ENCODE measurements at places on chromosomes 5 and 9.

GRCh38 chr5:120988941-120989340 lies 524.8 kb downstream of the PRR16 start:
- DNase-seq: no peak

DNA sequence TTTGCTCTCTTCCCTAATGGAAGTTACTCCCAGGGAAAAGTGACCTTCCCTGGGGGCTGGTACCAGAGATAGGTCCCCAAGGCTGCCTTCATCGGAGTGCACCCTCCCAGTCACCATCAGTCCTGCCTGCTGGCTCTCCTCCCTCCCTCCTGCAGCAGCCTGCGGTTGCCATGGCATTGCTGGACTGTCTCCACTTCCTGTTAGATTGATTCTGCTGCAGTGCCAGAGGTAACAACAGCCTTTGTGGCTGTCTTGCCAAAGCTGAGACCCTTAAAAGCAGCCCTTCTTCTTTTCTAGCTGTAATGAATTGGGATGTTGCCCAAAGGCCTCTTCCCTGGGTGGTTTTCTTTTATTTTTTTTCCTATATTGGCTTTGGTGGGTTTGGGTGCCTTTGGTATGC lies 78.1 kb upstream of the PRLR start:
- no peak for DNase-seq

DNA sequence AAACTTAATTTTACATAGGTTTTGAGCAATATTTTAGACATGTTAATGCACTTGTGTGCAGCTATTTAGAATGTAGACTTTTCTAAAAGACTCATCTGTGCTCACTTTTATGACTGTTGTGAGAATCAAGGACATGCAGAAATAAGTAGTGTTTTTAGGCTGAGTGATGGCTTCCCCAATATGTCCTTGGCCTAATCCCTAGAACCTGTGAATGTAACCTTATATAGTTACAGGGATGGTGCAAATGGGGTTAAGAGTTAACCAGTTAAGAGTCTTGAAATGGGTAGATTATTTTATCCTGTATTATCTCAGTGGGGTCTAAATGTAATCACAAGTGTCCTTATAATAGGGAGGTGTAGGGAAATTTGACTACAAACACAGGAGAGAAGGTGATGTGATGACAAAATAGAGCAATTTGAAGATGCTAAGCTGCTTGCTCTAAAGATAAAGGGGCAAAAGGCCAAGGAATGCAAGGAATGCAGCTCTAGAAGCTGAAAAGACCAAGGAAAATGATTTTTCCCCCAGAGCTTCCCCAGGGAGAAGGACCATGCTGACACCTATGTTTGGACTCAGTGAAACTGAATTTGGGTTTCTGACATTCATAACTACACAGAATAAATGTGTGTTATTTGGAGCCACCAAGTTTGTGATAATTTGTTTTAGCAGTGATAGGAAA lies 298.0 kb upstream of the PAPPA start:
- no peak for DNase-seq

- DNase-seq: no peak
These were observed 125.5 kb downstream of the DCP2 start for GRCh38 chr5:113102121-113102531.

DNA sequence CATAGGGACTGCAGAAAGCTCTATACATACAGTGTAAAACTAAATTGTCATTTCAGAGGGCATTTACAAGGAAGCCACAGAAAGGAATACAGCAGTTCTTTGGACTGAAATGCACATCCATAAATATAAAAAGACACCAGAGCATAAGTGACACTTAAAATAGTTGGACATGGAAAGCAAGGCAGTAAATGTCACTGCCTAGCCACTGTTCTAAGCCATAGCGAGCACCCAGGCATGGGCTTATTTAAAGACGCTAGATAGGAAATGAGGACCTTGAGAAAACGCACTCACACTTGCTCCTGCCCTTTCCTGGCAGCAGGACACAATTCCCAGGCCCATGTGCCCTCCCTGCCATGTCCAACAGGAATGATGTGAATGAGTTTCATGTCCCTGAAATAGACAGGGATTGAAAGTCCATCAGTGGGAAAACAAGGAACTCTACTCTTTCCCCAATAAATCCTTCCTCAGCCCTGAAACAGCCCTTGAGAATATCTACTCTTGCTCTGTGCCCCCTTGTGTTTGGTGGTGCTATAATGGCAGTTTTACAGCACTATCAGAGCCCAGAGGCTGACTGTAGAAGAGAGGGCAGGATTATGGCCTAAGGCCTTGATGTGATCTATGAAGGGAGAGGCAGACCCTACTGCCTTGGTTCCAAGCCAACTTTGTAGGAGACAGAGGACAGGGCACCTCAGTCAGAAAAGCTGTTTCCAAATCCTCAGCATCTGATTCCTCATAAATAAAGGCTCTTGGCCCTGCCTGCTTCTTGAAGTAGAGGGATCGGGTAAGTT lies 182.9 kb downstream of the SAXO1 start:
- DNase-seq: no peak

DNA sequence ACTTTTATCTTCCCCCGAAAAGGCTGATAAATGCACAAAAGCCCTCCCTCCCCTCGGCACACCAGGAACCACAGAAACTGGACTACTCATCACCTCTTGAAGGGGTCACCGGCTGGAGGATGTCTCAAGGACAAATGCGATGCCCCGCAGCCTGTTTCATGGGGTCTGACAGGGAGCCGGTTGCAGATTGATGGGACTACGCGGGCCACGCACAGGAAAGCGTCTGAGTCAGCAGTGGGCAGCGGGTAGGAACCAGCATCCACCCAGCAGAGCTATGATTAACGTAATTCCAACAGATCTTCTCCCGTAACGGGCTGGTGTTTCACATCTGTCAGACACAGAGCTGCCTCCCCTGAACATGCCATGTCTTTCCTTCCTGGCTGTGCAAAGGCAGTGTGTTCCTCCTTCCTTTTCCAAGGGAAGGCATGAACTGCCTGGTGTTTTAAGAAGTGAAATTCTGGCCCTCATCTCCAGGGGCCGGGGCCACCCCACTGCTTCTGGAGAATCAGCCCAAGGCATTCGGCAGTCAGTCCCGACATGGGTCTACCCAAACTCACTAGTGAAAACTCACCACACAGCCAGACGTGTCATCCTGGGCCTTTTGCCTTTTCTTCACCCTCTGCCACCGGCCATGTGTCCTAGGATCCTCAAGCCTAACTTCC lies 144.4 kb upstream of the PHYKPL start:
- no peak for DNase-seq

DNA sequence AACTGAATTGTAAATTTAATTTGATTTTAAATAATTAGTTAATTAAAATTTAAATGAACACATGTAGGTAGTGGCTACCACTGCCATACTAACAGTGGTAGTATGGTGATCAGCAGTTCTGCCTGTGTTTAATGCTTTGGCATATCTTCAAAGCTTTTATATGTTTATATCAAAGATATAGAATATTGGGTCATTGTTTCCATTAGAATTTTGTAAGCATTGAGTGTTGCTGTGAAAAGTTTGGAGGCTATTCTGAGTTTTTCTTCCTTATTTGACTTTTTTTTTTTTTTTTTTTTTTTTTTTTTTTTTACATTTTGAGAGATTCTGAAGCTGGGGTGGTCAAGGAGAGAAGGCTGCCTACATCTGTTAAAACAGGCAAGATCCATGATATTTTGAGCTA lies 134.2 kb downstream of the SPATA31D1 start:
- DNase-seq: no peak

DNA sequence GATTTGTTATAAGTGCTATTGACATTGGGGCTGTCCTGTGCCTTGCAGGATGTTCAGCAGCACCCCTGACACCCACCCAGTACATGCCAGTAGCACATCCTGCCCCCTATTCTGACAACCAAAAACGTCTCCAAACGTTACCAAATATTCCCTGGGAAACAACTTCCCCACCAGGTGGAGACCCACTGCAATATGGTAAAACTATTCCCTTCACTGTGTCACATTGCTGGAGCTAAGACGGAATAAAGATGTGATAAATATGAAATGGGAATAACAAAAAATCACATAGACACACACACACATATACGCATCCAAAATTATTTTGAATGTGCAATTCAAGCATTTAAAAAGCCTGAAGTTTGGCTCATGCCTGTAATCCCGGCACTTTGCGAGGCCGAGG lies 874.3 kb upstream of the DMAC1 start:
- no peak for DNase-seq

DNA sequence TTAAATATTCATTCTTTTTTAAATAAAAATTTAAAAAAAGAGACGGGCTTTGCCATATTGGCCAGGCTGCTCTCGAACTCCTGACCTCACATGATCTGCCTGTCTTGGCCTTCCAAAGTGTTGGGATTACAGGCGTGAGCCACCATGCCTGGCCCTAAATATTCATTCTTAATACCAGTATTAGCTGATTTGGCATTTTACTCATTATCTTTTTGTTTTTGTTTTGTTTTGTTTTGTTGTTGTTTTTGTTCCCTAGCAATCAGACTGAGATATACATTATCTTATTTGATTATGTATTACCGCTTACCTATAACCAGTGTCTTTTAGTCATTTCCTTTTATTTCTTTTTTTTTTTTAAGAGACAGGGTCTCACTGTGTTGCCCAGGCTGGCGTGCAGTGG lies 37.9 kb downstream of the RNF44 start:
- DNase-seq: no peak

DNA sequence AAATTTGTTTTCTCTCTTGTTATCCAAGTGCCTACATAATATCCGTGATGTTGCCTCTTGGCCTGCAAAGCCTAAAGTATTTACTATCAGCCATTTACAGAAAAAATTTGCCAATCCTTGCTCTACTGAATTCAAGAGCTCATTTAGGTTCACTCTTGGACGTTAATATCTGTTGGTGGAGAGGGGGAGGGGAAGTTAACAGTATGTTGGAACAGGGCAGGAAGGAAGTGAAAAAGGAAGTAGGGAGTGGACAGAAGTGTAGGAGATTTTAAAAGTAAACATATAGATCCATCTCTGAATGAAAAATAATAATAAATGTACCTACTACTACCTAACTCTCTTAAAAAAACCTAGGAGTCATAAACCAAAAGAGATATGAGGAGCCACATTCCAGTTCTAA lies 32.8 kb downstream of the ZNF608 start:
- DNase-seq: no peak

DNA sequence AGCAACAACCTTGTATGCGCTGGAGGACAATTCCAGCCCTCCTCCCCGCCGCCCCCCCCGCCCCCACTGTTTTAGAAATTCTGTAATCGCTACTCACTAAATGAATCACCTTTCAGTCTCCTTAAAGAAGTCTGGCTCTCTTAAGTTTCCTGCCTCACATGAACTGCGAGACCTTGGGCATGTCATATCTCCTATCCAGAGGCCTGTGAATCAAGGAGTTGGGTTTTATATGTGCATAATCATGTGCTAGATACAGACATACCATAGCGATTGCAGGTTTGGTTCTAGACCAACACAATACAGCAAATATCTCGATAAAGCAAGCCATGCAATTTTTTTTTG lies 337 bp upstream of the DMAC1 start:
- no peak for DNase-seq

DNA sequence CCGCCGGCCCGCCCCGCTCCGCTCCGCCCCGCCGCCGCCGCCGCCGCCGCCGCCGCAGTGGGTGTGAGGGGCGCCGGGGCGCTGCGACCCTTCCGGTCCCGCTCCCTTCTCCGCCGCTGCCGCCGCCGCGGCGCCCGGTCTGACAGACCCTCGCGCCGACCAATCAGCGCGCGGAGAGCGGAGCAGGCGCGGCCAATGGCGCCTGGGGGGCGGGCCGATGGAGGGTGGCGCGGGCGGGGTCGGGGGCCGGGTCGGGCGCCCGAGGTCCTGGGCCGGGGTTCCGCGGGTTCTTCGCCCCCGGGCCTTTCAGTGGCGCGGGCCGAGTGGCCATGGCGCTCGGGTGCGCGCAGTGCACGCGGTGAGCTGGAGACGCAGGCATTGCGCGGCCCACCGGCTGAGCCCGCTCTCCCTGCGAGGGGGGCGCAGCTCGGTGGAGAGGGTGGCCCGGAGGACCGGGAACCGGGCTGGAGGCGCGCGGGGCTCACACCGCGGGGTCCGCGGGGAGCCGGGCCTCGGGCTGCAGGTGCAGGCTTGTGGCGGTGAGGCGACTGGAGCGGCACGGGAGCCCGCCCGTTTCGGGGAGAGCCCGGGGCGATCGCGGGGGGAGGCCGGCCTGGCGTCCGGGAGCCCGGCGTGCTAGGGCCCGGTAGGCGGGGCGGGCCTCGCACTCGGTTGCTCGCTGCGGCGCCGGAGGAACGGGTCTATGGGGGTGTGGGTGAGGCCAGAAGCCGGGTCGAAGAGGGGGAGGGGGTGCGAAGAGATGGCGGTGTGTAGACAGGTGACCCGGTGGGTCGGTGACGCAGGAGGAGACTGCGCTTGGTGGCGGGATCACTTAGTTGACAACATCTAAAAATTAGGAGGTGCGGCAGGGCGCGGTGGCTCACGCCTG lies at the start of gene MAPK9:
MAPK9 (minus strand) TSS at position 141 of the 889 bp plus-strand sequence. CDS start 11,522 bp downstream, outside the sequence.
- DNase-seq: peak; percentile 62

- peak; percentile 50 for DNase-seq
These were observed at the start of gene TNFAIP8 for GRCh38 chr5:119355685-119356611. TNFAIP8 (plus strand) TSS chr5:119356019; CDS start chr5:119356091, 72 bp downstream.

GRCh38 chr5:73896097-73896496 lies 270.1 kb downstream of the ARHGEF28 start:
- DNase-seq: no peak
